CD4-positive, alpha-beta T cell (primary cell): ENCODE measurements at places on chromosomes 6 and 20.

DNA sequence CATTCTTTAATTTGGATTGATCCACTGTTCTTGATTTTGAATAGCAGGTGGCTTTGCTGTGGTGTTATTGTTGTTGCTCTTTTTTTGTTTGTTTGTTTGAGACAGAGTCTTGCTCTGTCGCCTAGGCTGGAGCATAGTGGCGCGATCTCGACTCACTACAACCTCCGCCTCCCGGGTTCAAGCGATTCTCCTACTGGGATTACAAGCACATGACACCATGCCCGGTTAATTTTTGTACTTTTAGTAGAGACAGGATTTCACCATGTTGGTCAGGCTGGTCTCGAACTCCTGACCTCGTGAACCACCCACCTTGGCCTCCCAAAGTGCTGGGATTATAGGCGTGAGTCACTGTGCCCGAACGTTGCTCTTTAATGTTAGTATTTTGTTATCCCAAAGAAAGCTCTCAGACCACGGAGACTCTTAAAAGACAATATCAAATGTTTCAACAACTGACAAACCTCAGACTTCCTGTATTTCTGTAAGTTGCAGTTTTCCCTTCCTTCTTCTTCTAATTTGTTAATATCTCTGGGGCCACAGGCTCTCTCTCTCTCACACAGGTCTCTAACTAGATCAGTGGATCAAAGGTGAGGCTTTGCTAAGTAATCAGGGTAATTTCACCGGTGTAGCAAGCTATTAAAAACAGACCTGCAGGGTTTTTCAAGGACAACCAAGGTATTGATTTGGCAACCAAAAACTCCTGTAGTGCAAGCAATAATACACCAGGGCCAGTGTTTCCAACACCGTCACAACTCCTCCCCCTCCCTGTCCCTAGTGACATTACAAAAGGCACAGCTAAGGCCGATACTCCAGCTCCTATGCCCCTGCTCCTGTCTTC, 48.8 kb upstream of the ZNF217 start:
- no peak for DNase-seq

DNA sequence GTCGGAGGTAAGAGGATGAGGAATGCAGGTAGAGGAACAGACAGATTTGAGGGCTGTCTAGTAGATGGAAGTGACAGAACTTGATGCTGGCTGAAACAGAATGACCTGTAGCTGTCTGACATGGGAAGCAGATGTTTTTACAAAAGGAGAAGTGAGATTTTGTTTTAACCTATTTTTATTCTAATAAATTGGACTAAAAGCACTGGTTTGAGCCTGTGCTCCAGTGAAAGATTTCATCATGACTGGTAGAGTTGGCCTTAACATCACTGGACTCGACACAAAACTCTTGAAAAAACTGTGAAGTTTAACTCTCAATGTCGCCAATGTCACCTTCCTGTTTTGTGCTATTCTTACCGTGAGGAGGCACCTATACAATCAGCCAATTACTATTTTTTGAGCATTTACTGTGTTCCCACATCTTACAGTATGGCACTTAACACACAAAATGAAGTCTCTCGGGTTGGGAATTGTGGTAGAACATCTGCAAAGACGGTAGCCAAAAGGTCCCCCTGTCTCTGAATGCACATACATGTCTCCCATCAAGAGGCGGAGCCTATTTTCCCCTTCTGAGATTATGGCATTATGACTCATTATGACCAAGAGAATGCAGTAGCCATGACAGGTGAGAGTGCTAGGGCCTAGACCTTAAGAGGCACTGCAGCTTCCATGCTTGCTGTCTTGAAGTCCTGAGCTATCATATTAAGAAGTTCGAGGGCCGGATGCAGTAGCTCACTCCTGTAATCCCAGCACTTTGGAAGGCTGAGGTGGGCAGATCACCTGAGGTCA, 93.2 kb downstream of the FOXF2 start:
- DNase-seq = no peak

DNA sequence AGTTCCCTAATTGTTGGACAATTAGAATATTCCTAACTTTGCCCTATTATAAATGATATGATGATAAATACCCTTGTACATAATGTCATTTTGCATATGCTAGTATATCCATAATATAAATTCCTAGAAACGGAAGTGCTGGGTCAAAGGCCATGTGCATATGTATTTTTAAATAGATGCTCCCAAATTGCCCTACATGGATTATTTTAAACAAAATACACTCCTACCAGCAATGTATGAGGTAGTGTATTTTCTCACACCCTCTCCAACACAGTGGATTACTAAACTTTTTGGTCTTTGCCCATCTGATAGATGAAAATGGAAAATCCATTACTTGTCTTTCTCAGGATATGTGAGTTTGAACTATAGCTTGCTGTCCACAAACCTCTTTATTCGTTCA, 385.1 kb upstream of the JARID2 start:
- DNase-seq = no peak

GRCh38 chr20:4171538-4172116, 156.3 kb upstream of the RNF24 start:
- DNase-seq = peak; percentile 19

- no peak for DNase-seq
Observed at GRCh38 chr20:52001999-52002666, 189.4 kb downstream of the ZFP64 start.

GRCh38 chr6:4794140-4794707, 18.0 kb downstream of the CDYL start:
- no peak for DNase-seq

DNA sequence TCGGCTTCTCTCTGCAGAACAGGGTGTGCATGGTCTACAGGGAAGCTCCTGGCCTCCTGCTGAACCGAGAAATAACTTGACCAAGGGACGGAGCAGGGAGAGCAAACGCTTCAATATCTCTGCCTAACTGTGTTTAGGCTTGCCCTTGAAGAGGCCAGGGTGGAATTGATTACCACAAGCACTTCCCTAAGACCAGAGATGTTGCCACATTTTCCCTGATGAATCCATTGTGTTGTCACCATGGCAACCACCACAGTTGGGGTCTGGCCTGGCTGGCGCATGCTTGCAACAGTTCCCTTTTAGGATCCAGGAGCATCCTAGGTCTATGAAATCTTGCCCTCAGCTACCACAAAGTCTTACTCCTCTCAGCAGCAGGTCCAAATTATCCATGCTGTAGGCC, 213.5 kb upstream of the SULF2 start:
- no peak for DNase-seq

DNA sequence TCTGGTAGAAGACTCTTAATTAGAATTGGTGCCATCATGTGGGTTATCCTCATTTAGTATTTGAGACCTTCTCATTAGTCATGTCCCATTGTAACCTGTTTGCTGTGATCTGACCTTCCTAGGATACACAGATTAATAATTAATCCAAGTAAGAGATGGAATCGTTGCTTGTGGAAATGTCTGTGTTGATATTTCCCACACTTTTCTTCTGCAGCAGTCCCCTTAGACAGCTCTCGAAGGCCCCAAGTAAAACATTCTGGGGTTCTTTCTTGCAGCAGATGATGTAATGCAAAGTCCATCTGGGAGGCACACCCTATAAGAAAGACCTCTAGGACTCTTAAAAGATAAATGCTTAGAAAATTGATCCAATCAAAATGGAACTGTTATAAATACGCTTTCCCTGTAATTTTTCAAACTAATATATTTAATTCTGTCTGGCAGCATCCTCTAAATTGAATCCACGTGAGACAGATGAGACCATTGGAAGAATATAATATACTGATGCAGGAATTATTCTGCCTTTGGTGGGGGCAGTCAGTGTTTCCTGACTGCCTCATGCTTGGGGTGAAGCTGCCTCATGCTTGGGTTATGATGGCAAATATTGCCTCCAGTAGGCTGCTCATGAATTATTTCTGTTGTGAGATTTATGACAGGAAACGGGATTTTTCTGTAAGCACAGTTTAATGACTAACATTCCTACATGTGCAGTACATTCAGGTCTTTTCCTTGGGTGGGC, 54.5 kb upstream of the ARMC2 start:
- no peak for DNase-seq

GRCh38 chr6:162899148-162899547, 171.4 kb downstream of the PACRG start:
- no peak for DNase-seq

DNA sequence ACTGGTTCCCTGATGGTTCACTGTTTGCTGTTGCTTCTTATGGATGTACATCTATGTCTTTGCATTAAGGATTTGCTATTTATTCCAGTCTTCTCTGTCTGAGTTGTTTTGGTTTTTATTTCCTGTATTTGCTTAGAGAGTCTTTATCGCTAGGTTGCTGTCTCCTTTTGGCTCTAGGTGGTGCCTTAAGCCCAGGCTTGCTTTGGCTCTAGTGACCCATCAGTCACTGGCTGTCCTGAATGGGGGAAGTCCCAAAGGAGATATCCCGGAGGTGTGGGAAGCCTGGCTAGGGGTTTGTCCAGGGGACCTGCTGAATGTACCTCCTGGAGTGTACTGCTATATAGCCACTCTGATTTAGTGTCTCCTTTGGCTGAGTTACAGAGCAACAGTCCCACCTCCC, 53.4 kb downstream of the MCHR2 start:
- no peak for DNase-seq

DNA sequence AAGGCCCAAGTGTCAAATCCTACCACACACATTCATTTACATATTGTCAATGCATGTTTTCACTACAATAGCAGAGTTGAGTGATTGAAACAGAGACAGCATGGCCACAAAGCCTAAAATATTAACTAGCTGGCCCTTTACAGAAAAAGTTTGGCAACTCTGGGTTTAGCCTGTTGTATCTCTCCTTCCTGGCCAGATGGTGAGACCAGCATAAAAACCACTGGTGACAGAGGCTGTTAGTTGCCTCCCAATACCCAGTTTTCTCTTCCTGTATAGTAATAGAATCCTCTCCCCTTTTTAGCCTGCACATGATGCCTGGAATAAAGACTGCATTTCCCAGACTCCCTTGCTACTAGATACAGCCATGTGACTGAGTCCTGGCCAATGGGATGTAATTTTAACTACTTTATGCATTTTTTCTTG, 100.0 kb upstream of the TAB2 start:
- no peak for DNase-seq

DNA sequence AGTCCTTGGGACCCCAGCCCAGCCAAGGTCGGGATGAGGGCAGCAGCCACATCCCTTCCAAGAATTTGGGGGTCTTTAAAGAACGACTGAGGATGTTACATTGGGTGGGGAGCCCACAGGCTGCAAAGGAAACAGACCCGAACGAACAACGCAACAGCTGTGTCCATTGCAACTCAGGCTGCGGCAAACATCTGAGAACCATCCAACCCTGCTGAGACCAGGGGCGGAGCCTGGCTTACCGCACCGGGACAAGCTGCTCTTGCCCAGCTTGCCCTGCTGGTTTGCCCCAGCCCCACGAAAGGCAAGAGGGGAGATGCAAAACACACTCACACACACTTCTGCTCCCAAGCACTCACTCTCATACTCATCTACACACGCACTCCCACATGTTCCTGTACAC, 21.5 kb upstream of the TAF4 start:
- DNase-seq = no peak
